ENCODE measurements at places on chromosomes 11 and 22.

DNA sequence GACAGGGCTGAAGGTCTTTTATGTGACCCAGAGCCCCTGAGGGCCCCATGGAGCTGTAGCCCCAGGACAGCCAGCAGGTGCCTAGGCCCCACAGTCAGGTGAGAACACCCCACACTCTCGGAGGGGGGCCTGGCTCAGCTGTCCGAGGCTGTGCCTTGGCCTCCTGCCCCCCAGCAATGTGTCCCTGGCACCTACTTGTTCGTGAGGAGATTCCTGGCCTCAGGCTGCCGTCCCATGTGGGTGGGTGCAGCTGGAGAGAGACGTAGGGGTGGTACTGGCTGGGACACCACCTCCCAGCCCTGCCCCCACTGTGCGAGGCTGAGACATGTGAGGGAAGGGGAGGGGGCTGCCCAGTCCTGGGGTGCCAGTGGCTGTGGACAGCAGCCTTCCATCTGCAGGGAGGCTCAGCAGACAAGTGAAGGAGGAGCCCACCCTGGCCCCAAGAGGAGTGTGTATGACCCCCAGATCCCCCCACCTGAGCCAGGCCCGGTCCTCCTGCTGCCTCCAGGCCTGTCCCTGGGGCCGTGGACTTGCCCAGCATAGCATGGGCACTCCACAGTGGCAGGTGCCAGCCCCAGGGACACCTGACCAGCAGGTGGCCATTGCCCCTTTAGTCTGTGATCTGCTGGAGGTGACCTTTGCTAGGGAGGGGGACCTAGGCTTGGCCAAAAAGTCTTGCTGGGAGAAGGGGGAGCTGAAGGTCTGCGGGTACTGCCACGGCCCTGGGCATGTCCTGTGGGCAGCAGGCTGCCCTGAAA, 17.0 kb downstream of the IL17REL start:
- no peak for DNase-seq

- DNase-seq: no peak
Measured at GRCh38 chr11:46658259-46658658, 40.9 kb downstream of the ATG13 start.

DNA sequence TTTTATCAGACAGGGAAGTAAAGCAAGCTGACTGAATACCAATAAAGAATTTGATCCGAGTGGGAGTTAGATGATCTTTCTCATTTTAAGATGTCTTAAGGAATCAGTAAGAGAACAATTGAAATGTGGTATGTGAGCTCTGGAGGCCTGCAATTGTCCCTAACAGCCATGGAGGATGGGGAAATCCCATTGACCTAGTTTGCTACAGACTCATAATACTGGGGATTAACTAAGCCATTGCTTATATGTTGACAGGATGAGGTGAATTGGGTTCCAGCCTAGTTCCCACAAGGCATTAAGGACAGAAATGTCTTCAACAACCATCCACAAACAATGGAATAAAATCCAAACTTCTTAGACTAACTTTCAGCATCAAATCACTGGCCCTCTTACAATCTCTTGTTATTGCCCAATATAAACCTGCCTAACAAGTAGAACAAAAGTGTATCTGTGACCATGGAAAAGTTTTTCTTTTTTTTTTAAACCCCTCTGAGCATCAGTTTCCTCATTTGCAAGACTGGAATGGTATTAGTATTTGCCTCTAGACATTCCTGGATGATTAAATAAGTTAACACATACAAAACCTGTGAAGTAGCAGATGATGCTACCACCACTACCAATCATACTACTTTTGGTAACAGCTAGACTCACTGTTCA, 773.2 kb downstream of the DLG2 start:
- DNase-seq: no peak

- DNase-seq: no peak
Measured at GRCh38 chr11:16081382-16082094, 274.8 kb downstream of the SOX6 start.

- no peak for DNase-seq
Measured at GRCh38 chr11:65135633-65136145, 1.4 kb upstream of the SYVN1 start.

DNA sequence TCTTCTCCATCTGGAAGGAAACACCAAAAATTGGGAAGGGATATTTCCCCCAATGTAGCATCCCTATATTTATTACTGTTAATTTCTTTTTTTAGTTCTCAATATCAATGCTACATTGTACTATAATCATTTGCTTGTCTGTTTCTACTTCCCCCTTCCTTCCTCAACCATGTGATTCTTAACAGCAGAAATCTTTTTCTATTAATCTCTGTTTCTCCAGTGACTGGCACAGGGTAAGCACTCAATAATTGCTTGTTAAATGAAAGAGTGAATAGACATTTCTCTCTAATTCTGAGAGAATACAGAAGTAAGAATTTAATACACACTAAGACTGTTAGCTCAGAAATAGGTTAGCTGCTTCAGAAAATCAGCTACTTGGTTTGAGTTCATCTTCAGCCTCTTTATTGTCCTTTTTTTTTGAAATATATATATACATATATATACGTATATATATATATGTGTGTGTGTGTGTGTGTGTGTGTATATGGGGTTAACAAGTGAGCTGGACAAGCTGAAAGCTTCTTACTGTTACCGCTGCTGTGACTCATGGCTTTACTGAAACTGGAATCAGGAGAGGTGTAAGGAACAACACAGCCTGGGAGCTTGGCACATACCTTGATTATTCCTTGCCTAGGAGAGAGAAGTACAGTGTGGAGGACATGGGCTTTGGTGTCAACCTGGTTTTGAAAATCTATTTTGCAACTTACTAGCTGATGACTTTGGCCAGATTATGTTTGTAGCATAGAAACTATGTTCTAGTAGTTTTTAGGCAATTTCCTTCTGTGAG, 26.2 kb upstream of the PDE3B start:
- DNase-seq: no peak

DNA sequence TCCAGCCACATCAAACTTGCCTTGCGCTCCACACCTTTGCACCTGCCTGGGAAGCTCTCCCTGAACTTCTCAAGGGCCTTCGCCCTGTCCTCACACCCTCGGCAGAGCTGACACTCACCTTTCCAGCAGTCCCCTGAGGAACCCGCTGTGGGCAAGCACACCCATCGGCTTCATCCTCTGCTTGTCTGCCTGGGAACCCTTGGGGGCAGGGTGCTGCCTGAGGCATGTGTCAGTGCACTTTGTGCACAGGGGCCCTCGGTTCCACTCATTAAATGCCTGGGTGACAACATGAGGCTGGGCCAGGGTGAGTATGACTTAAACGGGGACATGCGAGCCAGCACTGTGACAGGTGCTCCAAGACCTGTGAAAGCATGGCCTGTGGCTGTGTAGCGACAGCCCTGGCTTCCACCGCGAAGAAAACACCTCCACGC, 2.6 kb upstream of the LRFN4 start:
- DNase-seq: no peak

DNA sequence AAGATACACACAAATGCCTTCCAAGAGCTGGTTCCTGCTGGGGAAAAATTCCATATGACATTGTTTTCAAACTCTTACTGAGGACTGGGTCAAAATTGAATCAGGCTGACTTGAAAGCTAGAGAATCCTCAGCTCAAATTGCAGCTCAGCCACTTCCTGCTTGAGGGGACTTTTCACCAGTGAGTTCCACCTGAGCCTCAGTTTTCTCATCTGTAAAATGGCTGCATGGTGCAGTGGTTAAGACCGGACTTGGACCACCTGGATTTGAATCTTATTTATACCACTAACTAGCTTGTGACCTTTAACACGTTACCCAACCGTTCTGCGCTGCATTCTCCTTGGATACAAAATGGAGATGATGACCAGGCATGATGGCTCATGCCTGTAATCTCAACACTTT, 69.9 kb upstream of the ASPHD2 start:
- DNase-seq: no peak

DNA sequence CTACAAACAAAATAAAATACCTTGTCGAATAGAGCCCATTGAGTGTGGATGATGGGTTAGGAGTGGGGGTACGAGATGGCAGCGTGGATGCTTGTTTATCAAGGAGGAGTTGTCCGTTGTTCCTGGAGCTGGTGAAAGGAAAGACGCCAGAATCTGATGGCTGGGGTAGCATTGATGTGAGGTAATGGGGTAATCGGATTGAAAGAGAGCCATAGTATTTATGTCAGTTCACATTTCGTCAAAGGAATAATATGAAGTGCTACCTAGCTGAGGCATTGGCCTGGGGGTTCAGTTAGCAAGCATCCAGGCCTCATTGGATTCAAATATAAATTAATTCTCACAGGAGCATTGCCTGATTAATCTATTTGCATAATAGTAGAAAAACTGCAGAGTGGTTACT, 16.9 kb upstream of the DBX1 start:
- no peak for DNase-seq

Data from activated CD4-positive, alpha-beta T cell treated with anti-CD3 and anti-CD28 coated beads, Interleukin-2, Interleukin-6, amounts not matched to agents 100 ng/mL and 50 ng/mL, durations not matched to agents 16 hours and 8 hours (primary cell).